ENCODE measurements at places on chromosomes 11 and 22.

- DNase-seq, result no peak
Observed at GRCh38 chr11:43360361-43361032, 1.8 kb downstream of the TTC17 start.

DNA sequence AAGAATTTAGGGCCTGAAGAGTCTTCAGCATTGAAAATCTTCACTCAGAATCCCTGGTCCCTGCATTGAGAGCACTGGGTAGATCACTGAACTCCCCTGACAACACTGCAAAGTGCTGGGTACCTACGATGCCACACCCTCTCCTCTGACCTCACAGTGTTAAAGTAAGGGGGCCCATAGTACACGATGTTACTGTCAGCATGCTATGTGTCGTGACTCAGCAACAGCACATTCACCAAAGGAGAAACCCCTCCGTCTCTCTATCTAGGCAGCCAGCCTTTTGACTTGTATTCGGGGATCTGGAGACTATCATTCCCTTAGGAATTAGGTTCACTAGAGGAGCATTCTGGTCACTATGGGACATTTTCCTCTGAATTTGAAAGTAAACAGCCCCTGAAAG lies 67.4 kb upstream of the PITPNB start:
- DNase-seq, result no peak

DNA sequence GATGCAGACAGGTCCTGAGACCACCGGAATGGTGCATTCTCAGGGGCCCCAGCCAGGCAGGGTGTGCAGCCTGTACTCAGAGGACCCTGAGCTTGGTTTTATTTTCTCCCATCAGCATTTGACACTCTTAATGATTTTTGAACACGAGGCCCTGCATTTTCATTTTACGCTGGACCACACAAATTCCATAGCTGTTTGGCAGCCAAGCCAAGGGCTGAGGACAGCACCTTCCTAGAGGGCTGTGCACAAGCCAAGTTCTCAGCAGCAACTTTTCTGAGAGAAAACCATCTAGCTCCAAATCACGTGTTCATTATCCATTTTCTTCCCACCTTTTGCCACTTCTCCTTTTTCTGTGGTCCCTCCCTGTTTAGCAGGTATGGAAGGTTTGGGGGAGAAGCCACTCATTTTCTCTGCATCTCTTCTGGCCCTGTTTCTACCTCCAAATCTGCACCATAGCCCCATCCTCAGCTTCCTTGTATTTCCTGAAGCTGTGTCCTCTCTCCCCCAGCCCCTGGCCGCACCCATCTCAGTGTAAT lies 60.4 kb downstream of the TRAF6 start:
- DNase-seq, result no peak

- no peak for DNase-seq
Observed at GRCh38 chr22:41387341-41387740, 5.6 kb downstream of the TEF start.

DNA sequence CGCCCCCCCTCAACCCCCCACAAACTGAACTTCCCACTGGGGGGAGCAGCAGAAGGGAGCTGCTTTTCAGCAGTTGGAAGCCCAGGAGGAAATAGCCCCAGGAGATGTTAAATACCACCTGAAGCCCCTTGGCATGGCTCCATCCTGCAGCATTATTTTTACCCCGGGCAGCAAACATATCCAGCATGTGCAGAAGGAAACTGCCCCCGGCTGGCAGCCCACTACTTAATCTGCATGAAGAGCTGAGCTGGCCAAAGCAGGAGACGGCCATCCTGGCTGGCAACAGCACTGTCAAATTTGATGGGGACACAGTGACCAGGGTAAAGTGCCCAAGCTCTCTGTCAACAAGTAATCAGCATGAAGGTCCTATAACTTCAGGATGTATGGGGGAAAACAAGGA lies 32.0 kb downstream of the BUD13 start:
- no peak for DNase-seq

- DNase-seq, result no peak
Observed at GRCh38 chr11:70066136-70066520, 12.0 kb upstream of the ANO1 start.

DNA sequence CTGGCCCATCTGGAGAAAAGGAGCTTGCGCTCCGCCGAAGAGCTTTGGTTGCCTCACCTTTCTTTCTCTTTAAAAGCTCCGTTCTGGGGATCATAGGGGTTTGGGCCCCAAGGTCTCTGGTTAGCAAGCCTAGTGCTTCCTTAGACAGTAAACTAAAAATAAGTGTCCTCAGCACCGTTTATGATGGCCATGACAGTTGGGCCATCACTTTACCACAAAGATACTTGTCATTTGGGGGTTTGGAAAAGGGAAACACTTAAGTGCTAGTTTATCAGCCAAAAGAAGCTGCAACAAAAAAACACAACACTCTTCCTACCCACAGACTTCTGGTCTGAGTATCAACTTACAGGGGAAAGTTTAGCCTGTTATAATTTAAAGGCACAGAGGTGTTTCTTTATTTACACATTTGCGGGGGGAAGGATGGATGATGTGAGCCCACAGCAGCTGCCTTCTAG lies 88.4 kb upstream of the CD44 start:
- DNase-seq, result no peak

- no peak for DNase-seq
Observed at GRCh38 chr22:37599153-37599552, 9.5 kb upstream of the GGA1 start.

GRCh38 chr11:120135838-120136237 lies 2.1 kb downstream of the TRIM29 start:
- DNase-seq, result no peak
